ENCODE measurements at places on chromosomes 3 and 15.

DNA sequence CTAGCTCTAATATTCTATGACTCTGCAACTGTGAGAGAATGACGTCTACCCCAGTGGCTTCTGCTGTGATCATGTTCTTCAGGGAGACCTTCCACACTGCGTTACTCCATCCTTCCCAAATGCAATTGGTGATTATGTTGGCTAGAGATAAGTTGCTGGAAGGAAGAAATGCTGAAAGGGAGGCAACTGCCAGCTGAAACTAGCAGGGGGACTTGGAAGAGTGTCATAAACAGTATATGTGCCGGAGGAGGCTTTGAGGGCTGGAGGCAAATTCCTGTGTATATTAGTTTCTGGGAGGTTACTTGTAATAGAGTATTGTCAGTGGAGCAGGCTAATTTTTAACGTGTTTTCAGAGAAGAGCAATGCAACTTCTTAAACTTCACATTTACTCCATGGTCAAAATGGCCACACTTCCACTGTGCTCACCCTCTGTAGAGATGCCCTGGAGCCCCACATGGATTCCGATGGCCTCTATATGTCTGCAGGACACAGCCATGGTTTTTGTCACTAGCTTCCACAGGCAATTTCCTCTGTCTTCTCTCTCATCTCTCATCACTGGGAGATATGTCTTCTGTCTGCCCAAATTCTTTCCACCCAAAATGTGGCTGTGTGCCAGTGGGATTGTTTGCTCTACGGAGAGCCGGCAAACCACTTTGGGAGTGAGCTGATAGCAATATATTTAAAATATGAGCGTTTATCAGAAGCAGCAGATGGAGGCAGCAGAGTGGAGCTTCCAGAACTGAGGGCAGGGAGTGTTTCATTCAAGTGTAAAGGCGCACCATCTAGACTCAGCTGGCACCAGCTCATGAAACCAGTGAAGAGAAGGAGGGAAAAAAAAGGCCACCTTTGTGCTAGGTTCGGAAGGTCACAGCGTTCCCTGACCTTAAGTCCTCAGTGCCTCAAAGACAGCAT lies 13.3 kb upstream of the CD47 start:
- DNase-seq: no peak

- no peak for DNase-seq
These were observed 15.5 kb downstream of the MAPKAPK3 start for GRCh38 chr3:50632450-50632849.

DNA sequence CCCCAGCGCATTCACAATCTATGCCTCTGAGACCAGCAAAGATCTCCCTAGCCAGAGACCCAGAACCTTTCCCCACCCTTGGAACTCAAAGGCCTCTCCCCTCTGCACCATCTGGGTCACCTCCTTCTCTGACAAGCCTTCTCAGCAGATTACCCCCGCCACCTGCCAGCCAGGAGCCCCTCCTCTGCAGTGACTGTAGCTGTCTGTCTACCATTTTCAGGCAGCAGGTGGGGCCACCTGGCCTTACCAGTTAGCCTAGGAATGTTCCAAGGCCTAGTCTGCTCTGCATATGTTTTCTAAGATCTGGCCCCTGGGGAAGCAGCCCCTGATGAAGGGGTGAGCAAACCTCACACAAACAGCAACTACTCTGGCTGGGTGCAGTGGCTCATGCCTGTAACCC lies 2.4 kb downstream of the MYLK start:
- DNase-seq: no peak

DNA sequence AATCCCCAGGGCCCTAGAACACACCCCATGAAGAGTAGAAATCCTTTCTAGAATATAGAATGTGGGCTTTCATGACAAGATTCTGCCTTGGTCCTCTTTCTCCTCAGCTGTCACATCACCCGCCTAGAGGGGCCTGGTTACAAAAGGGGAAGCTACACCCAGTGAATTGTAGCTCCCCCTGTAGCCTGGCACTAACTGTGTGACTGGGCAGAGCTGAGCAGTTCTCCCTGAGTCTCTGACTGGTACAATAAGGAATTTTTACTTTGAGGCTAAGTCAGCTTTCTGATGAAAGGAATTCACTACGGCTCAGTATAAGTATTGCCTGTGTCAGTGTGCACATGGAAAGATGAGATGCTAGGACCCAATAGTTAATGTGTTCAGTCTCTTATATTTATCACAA lies 28.7 kb upstream of the ZNF148 start:
- DNase-seq: no peak

DNA sequence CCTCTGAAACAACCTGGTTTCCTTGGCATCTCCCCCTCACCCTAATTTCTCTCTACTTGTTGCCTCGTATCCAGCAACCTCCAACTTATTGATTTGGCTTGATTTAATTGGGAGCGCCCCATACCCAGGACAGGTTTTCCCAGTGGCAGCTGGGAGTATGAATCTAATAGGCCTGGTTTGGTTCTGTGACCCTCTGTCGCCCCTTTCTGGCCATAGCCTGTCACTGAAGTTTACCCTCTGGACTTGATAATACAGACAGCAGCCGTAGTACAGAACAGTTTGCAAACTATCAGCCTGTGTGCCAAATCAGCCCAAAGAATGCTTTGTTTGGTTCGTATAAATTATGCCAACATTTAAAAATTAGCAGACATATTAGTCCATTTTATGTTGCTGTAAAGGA lies 525.1 kb upstream of the GOLIM4 start:
- no peak for DNase-seq

- no peak for DNase-seq
These were observed 83.5 kb upstream of the PLCL2 start for GRCh38 chr3:16801223-16801622.

GRCh38 chr3:46406443-46406787 lies 451 bp downstream of the CCR5AS start:
- no peak for DNase-seq

DNA sequence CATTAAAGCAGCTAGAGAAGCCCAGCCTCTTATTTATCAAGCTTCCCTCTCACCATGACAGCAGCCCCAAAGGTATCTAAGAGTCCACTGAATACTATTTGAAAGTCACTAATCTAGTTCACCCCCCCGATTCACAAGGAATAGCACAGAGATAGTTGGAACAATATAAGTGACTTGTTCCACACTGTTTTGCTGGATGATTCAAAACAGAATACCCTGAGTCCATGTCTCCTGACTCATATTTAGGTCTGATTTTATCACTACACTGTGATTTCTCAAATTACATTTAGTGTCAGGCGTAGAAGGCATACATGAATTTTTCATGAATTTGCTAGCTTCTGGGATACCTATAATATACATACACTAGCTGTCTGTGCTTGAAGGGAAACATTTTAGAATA lies 18.7 kb upstream of the EOGT start:
- no peak for DNase-seq

GRCh38 chr3:32245200-32245599 lies 6.7 kb downstream of the CMTM8 start:
- DNase-seq: no peak

DNA sequence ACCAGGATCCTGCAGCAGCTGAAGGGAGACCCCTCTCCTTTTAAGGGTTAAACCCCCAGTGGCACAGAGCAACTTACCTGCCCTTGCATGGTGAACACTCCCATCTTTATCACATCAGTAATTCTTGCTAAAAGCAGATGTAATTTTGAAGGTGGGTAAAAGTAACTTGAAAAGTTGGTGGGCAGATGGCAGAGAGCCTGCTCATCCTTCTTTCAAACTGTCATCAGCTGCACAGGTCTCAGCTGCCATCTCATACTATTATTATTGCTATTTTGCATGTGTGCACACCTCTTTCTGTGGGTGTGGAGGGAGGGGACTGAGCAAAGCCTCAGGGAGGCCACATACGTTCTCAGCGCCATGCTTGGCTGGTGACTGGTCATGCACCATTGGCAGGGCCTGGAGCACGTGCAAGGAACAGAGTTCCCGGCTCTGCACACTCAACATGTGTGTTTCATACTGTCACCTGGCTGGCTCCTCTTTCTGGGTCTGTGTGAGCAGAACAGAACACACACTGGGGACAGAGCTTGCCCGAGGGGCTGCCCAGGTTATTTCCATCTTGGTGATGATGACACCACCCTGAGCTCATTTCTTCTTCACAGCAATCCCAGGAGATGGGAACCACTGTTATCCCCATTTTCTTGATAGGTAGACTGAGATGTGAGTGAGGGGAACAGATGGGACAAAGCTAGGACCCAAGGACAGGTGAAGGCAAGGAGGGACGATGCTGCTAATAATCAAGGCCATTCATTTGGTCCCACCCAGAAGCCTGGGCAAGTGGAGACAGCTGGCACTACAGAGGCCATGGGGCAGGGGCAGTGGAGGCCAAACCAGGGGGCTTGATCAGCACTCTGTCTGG lies 95.8 kb upstream of the KLF13 start:
- DNase-seq: no peak

- no peak for DNase-seq
These were observed 5.0 kb upstream of the KPNA1 start for GRCh38 chr3:122519693-122520092.

DNA sequence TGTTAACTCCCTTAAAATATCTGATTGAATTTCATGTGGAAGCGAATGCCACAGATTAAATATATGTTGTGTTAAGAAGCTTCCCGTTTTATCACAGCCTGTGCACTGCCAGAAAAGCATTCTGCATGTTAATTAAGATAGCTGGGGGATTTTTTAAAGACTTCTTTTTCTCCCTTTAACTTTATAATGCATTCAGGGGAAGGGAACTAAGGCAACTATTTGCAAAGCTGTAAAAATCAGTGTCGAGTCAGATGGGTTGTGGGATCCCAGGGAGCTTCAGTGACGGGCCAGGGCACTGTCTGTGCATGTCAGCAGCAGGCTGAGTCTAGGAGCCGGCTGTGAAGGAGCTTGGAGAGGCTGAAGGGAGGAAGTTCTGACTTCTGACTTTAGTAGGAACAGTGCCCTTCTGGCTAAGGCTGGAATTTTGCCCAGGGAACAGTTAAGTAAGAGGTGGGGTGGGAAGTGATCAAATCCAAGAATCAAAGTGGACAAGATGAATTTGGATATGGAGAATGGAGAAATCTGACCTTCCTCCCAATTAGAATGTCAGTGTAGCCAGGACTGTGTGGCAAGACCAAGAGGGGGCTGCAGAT lies 77.7 kb downstream of the ABHD5 start:
- DNase-seq: no peak

DNA sequence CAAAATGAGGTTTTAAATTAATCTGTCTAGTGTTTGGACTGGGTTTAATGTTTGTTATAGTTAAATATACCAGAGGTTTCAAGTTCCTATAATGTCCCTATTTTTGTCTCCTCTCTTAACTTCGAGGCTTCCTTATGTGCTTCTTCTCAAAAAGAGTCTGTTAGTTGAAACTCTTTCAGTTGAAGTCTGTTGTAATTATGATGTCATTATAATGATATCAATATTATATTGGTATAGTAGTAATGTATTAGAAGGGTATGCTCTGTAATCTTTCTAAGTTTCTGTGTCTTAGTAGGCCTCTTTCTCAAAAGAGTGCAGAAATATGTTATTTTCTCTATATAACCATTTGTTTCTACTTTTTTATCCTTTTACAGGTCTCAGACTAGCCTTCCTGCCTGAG lies 1148.0 kb downstream of the NSUN3 start:
- DNase-seq: no peak

GRCh38 chr15:41809121-41809520 lies 18.8 kb upstream of the JMJD7 start:
- DNase-seq: no peak

DNA sequence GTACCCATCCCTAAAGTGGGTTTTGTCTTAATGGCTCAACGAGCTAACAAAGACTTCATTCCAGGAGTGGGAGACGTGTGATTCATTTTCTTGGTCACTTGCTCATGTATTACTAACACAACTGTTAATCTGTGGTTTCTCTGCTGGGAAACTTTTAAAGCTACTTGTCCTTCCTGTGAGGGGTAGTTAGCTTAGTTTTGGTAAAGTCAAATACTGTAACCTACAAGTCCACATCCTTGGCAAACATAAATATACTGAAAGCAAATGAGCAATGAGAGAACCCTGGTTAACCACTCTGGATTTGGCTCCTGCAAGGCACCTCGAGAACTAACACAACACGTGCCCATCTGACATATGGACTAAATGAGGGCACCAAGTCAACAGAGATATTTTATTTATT lies 19.9 kb downstream of the NOX5 start:
- DNase-seq: no peak

GRCh38 chr3:71564361-71564760 lies 19.2 kb downstream of the FOXP1 start:
- DNase-seq: no peak

DNA sequence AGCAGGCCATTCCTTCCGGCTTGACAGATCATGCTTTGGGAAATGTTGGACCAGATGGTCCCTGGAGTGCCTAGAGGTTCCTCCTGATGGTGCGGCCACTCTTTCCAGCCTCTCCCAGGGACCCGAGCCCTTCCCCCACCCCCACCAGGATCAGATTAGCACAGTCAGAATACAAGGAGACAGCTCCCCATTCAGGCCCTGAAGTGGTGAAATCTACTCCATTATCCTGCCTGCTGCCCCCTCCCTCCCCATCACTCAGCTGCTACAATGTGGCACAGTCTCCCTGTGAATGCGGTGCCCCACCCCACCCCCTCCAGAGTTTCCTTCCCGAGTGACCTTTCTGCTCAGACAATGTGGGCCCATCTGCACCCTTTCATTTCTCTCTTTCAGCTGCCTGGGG lies 29.4 kb downstream of the RNU5B-1 start:
- DNase-seq: no peak

Data from NCI-H1048 (cell line).